SK-MEL-5 (cell line): ENCODE measurements at places on chromosomes 12 and 14.

DNA sequence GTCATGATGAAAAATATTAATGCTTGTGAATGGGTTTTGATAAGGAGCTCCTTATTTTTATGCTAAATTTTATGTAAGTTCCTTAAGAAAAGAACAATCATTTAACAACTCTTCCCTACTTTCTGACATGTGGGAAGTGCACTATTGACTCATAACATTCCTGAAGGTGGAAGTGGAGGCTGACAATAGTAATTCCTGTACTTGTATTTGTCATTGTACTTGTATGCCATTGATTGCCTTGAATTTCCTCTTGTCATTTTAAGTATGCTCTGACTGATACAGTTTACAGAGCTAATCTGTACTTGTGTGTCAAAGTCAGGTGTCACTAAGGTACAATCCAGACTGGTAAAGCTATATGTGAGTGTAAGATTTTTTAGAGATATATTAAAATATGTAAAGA is 440.0 kb downstream of the SLC16A7 start:
- no peak for DNase-seq

DNA sequence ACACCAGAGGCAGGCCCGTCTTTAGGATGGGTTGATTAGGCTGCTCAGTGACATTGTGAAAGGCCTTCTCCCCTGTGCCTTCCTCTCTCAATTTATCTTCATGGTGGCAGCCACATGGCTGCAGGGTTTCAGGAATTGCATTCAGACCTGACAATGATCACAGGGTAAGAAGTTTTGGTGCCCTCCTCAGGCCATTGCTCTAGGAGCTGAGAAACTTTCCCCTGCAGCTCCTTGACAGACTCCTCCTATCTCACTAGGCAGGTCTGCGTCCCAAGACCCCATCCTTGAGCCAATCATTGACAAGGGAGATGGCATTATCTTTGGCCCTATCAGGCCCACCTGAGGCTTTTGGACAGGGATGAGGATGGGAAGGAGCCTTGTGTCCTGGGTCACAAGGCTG is 57.4 kb upstream of the ANO4 start:
- peak; percentile 55 for DNase-seq

- DNase-seq, result no peak
Measured at GRCh38 chr14:32707742-32708500, 230.8 kb upstream of the NPAS3 start.

DNA sequence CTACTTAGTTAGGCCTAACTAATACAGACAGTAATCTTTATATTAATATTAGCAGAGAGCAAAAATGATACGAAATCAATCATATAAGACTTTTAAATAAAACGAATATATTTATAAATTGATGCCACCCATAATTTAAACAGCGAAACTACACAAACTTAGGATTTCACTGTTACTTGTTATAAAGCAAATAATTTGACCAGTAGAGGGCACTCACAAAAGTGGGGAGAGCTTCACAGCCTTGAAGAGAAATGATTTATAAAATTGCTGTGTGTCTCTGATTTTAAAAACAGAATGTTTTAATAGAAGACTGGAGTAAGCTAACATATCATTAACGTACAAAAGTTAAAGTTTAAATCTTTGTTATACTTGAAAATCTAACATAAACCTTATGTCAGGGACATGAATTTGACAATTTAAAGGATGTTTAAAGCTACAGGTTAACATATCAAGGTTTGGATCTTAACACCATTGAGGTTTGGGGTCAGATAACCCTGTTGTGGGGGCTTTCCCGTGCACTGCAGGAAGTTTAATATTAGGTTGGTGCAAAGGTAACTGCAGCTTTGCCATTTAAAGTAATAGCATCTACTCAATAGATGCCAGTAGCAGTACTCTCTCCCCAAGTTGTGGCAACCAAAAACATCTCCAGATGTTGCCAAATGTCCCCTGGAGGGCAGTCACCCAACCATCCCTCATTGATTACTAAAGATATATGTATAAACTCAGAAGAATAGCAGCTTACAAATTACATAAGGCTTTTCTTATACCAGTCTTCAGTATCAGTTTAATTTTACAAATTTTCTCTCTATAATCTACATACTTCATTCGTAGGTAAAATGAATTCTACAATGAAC is 9.3 kb downstream of the KRAS start:
- peak; percentile 68 for DNase-seq

GRCh38 chr14:42535397-42535796 is 928.7 kb downstream of the LRFN5 start:
- DNase-seq, result peak; percentile 5

GRCh38 chr14:92696366-92696765 is 52.1 kb downstream of the LGMN start:
- DNase-seq, result no peak

DNA sequence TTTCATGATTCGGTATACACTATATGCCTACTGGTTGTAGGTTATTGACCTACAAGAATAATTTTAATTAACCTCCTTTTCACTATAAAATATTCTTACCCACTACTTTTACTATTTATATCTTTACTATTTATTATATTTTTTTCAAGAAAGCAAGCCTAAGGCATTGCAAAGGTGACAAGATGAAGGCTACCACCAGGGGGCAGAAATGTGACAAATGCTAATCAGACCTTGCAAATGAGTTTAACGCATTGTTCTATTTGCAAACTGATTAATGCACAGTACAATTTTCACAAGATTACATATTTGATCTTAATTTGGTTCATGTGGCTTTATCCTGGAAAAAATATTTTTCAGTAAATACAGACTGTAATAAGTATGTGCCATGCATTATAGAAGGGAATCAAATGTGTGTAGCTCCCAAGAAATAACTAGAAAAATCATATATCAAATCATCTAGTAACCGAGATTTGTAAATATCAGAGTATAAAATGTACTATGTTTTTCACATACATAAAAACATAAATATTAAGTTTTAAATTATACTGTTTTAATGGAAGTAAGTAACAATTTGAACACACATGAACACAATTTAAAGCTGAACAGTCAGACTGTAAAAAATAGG is 107.0 kb downstream of the ADAMTS20 start:
- DNase-seq, result peak; percentile 76

- DNase-seq, result no peak
Measured at GRCh38 chr14:65255583-65256461, 153.5 kb upstream of the MAX start.

DNA sequence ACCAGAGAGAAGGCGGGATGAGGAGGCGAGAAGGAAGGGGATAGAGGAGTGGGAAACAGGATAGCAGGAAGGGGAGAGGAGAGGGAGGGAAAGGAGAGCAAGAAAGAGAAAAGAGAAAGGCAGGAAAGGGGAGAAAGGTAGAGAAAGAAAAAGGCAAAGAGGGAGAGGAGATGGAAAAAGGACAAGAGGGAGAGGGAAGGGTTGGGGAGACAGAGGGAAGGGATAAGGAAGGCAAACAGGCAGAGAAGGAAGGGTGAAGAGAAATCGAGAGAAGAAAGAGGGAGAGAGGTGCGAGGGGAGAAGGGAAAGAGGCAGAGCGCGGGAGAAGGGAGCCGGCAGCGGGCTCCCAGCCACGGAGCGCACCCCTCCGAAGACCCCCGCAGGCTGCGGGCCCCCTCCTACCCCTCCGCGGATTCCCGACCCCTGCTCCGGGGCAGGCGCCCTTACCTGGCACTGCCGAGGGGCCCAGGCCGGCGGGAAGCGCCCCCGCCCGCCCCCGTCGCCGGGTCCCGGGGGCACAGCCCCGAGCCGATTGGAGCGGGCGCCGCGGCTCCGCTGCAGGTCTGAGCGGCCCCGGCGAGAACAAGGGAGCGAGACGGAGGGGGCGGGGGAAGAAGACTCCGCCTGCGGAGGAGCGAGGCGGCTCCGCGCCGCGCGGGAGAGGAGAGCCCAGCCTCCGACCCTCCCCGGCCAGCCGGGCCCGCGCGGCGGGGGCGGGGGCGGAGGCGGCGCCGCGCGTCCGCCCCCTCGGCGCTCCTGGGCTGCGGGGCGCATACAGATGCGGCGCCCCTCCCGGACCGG is at the start of gene CDH24:
Gene CDH24, minus strand, starts transcription at position 565 of the 801 bp plus-strand sequence. CDS start 1,787 bp downstream, outside the sequence.
- peak; percentile 51 for DNase-seq

DNA sequence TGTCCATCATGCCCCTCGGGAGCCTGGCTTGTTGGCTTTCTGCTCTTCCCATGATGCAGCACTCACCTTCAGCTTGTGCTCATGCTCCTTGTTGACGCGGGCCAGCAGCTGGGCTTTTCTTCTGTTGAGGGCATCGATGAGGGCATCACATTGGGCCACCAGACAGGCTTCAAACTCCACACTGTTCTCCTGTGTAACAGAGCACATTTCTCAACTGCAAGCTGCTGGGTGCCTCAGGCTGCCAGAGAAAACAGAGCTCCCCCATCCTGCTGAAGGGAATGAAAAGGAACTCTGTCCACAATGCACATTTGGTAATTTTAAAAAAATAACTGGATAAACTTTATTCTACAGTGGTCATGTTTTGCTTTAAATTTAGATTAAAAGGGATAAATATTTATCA is 72.1 kb downstream of the TRIM9 start:
- peak; percentile 50 for DNase-seq

DNA sequence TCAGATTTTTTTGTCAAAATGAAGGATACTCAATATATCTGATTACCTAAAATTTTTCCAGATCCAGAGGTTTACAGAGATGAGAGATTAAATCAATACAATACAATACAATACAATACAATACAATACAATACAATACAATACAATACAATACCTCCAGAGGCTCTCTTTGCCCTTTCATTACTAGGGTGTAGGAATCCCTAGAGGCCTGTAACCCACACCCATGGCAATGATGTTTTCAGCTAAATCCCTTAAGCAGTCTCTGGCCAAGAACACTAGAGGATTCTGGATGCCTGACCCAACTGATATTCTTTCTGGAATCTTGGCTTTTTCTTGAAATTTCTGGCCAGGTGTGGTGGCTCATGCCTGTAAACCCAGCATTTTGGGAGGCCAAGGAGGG is 23.7 kb upstream of the AEBP2 start:
- no peak for DNase-seq

DNA sequence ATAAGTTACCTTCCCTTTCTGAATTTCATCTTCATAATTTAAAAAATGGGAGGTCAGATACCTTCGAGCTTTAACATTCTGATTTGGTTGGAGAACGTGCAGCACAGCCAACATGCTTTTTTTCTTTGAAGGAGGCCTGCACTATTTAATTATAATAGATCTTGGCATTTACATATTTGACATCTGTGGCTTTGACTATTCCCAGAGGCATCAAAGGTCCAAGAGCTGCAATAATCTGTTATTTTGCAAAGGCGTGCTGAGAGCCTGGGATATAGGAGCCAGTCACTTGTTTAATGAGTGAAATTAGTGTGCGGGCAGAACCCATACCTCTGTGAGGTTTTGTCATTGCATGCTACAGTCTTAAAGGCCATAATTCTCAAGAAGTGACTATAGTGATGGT is 26.4 kb downstream of the SLC8A3 start:
- no peak for DNase-seq

GRCh38 chr14:61287196-61287595 is 6.1 kb upstream of the TMEM30B start:
- no peak for DNase-seq
